H9 (cell line): ENCODE measurements at places on chromosomes 12 and 14. TPM values are rescaled to one million over a fixed set of nuclear protein-coding genes. Genes with fewer than 3 reads are reported as not detected.

PRICKLE1 gene
- total RNA-seq = 20.0 and 20.5 TPM in 2 replicates

RIMKLB gene
- total RNA-seq = 80.2 and 87.7 TPM in 2 replicates

DNA sequence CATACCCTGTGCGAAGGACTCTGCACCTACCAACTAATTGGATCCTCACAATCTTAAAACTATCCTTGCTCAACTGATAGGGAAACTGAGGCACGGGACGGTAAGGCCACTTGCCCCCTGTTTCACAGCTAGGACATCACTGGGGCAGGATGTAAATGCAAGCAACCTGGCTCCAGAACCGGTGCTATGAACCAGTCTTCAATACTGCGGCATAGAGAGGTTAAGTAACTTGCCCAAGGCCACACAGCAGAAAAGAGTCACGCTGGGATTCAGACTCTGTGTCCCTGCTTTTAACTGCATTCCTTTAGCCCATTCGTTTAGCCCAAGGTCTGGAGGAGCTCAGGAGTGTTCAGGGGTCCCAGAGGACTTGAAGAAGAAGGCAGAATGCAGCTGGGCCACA is 76.1 kb downstream of the NCOR2 start:
- no peak for DNase-seq

- DNase-seq = peak; percentile 88
Observed at GRCh38 chr12:62724947-62725451, 210.0 kb downstream of the PPM1H start.

DNA sequence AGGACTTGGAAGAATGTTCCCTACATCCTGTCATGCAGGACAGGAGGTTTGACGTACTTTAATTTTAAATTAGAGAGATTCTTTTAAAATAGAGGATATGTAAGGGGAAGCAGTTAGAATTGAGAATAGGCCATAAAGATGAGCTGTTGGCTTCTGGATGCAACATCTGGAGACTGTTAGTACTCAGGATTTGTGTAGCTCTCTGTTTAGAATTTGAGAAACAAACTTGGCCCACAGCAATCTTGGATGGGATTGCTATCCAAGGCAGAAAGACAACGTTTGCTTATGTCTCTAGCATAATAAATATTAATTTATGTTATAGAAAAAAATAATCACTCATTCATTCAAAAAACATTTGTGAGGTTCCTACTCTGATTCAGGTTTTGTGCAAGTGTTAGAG is 398.4 kb upstream of the NOVA1 start:
- no peak for DNase-seq

GRCh38 chr14:68865542-68865941 is 72.7 kb upstream of the ZFP36L1 start:
- no peak for DNase-seq

- no peak for DNase-seq
Observed at GRCh38 chr12:94133964-94134795, 14.2 kb upstream of the PLXNC1 start.
